Left kidney (tissue), 8 donors: ENCODE measurements at places on chromosomes 4 and X. TPM values are rescaled to one million over a fixed set of nuclear protein-coding genes. Genes with fewer than 3 reads are reported as not detected.

Gene ADH1C
- polyA plus RNA-seq: 77.4 TPM

Gene TRIM75
- polyA plus RNA-seq: 0.10 TPM

Gene GLRA2
- polyA plus RNA-seq: 0.52 TPM

Gene TDO2
- 3.1 TPM for polyA plus RNA-seq

Gene UCP1
- polyA plus RNA-seq: 0.25 TPM

Gene POLR2B
- polyA plus RNA-seq: 128 TPM

Gene LRCH2
- 15.3 TPM for polyA plus RNA-seq

Gene ZNF157
- 1.6 TPM for polyA plus RNA-seq

Gene PDE6B
- polyA plus RNA-seq: 41.4 TPM

Gene FATE1
- not detected for polyA plus RNA-seq

Gene MAGED2
- 661 TPM for polyA plus RNA-seq

Gene CBLL2
- not detected for polyA plus RNA-seq

DNA sequence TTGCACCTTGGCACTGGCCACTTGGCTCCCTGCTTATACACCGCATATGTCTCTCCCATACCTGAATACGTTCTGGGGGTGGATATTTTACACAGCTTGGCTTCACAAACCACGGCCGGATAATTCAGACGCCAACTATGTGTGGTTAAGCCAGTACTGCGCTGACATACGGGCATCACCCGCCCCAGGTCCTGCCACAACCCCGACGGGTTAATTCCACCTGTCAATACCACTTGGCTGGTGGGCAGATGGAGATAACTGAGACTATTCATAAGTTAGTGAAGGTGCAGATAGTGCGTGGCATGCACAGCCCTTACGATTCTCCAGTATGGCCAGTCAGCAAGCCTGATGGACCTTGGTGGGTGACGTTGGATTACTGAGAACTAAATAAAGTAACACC, 696.3 kb upstream of the AGA start:
- DNase-seq: no peak

DNA sequence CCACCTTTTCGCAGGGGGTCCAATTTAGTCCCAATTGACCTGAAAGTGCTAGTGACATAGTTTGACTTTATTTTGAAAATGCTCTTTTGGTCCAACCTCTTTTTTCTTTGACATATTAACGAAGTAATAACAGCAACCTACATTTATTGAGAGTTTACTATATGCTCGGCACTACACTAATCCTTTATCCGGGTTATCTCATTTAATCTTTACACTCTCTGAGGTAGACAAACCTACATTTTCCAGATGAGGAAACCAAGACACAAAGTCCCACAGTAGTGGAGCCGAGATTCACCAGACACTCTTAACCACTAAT, 307 bp upstream of the ATRX start:
- no peak for DNase-seq

GRCh38 chrX:18210470-18210869, 10.2 kb downstream of the BEND2 start:
- DNase-seq: peak; percentile 13

DNA sequence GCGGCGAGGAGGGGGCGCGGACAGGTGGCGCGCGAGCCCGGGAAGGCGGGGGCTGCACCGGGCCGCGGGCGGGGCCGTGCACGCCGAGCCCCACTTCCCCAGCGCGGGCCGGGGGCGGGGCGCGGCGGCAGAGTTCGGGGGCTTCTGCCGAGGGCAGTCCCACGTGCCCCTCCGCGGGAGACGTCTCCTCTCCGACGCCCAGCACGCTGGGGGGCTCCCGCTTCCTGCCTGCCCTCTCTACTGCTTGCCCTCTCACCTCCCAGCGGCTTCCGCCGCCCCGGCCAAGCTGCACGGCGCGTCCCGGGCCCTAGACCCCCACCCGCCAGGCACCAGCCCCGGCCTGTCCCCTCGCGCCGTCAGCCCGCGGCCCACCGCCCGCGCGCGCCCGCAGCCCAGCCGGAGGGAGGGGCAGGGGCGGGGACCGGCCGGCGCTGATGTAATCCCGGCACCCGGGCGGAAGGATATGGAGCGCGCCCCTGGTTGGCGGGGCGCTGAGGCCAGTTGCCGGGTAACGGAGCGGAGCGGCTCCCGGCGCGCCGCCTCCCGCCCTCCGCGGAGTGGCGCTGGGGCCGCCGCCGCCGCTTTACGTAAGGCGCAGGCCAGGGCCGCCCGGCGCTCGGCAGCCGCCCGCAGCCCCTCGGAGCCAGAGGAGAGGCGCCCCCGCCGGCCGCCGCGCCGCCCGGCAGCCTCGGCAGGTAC, at the start of gene KIAA0232:
KIAA0232 (plus strand) TSS at position 581 of the 699 bp plus-strand sequence. CDS start 41,727 bp downstream, outside the sequence.
- DNase-seq: peak; percentile 90

- no peak for DNase-seq
Observed at GRCh38 chr4:15513545-15513944, 43.9 kb downstream of the CC2D2A start.

GRCh38 chr4:184392316-184392715, 82.0 kb downstream of the IRF2 start:
- no peak for DNase-seq

GRCh38 chr4:131974730-131975129, 1174.4 kb upstream of the PCDH10 start:
- no peak for DNase-seq

DNA sequence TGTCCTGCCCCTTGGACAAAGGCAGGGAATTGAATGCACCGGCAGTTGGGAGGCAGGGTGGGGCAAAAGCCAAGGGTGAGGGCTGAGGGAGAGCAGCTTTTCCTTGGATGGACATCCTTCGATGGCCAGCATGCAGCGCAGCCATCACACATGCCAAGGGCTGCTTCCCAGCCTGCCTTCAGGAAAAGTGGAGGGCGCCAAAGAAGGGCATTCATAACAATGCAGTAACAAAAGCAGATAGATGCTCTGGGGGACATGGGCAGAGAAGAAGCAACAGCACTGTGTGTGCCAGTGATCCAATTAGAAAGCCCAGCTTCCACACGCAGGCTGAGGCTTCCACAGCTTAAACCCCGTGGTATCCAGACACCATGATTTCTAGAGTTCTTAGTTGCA, 71.5 kb downstream of the TSPAN5 start:
- no peak for DNase-seq

DNA sequence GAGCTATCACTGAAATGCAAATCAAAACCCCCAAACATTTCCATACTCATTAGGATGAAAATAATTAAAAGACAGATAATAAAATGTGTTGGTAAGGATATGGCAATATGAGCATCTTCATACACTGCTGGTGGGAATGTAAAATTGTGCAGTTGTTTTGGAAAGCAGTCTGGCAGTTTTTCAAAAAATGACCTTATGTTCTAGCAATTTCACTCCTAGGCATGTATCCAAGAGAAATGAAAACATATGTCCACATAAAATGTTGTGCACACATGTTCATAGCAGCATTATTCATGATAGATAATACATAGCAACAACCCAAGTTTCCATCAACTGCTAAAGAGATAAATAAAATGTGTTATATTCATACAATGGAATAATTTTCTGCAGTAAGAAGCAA, 14.8 kb upstream of the GPRASP2 start:
- no peak for DNase-seq

- peak; percentile 46 for DNase-seq
Observed at GRCh38 chr4:88613417-88613875, 21.2 kb downstream of the HERC3 start.

GRCh38 chrX:28391528-28391927, 195.7 kb upstream of the IL1RAPL1 start:
- no peak for DNase-seq

GRCh38 chrX:65607070-65607742, 60.2 kb upstream of the MSN start:
- no peak for DNase-seq

DNA sequence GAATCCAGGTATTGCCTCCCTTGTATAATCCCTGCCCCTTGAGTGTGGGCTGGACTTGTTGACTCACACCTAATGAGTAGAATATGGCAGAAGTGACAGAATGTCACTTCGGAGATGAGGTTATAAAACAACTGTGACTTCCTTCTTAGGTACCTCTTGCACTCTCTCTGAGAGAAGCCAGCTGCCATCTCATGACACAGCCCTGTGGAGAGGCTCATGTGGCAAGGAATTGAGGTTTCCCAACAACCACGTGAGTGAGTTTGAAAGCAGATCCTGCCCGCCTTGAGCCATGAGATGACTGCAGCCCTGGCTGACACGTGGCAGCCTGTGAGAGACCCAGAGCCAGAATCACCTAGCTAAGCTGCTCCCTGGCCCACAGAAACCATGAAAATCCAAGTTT, 13.5 kb downstream of the ASB11 start:
- DNase-seq: peak; percentile 5

GRCh38 chrX:530726-531610, 99.6 kb upstream of the SHOX start:
- no peak for DNase-seq

- DNase-seq: no peak
Observed at GRCh38 chrX:68574240-68574639, 73.2 kb upstream of the STARD8 start.

- no peak for DNase-seq
Observed at GRCh38 chrX:149937871-149938426, 342 bp downstream of the EOLA2 start.

DNA sequence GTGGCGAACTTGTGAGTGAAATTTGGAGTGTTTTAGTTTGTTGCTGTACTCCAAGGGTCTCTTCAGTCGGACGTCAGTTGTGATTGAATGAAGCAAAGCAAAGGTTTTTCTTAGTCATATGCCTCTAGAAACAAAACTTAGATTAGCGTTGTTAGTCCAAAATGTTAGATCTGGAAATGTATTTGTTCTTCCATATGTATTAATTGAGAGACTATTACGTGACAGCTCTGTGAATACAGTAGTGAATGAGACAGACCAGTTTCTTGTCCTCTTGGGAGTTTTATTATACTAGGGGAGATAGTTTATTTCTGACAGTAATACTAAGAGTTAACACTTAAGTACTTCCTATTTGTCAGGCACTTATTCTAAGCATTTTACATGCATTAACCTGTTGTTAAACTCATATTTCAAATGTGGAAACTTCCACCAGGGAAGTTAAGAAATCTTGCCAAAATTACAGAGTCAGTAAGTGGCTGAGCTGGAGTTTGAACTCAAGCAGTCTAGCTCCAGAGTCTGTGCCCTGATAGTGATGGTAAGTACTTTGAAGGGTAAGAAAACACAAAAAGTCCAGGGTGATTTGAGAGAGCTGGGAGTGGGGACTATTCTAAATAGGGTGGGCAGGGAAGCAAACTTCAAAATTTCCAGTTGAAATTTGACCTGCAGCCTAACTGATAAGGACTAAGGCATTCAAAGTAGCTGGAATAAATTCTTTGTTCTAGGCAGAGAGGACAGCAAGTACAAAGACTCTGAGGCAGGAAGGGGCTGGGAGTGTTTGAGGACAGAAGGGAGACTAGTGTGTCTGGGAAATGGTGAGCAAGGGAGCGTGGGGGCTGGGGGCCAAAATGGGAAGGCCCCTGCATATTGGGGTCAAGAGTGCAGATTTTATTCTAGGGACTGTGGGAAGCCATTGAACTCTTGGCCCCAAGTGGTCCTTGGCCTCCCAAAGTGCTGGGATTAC, 17.0 kb downstream of the ADD1 start:
- no peak for DNase-seq

GRCh38 chrX:13219991-13220764, 99.7 kb downstream of the ATXN3L start:
- no peak for DNase-seq

- no peak for DNase-seq
Observed at GRCh38 chrX:154695911-154696675, 42.7 kb upstream of the CTAG2 start.

DNA sequence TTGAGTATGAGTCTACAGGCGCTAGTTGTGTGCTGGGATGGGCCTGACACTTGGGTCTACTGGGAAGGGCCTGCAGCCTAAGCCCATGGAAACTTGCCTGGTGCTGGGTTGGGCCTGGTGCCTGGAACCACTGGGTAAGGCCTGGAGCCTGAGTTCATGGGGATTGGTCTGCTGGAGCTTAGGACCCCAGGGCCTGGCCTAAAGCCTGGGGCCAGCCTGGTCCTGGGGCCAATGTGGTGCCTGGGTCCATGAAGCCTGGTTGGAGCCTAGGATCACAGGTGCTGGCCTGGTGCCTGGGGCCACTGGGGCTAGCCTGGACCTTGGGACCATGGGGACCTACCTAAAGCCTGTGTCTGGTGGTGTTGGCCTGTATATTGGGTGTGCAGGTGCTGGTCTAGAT, 270.3 kb upstream of the GRIA3 start:
- DNase-seq: no peak

DNA sequence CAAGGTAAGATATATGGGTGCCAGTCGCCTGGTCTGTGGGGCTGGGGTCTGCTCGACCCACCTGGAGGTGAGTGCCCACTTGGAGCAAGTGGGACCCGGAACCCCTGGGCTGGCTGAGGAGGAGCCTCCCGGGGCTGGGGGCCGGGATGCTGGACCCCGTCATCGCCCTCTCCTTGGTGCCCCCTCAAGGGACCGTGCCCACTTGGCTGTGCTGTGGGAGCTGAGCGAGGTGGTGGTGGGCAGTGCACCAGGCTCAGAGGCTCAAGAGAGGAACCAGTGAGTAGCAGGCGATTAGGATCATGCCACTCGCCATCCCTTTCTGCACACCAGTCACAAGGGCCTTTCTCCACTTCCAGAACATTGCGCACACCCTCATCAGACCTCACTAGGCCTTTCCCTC, 203.8 kb upstream of the PSAPL1 start:
- no peak for DNase-seq

GRCh38 chrX:19904778-19905367, 17.5 kb upstream of the SH3KBP1 start:
- peak; percentile 47 for DNase-seq
